CD4-positive, alpha-beta T cell treated with Interleukin-4 for 1 hour (primary cell): ENCODE measurements at places on chromosomes 16 and 17.

- no peak for DNase-seq
These were observed 124.9 kb downstream of the METRNL start for GRCh38 chr17:83204230-83204725.

DNA sequence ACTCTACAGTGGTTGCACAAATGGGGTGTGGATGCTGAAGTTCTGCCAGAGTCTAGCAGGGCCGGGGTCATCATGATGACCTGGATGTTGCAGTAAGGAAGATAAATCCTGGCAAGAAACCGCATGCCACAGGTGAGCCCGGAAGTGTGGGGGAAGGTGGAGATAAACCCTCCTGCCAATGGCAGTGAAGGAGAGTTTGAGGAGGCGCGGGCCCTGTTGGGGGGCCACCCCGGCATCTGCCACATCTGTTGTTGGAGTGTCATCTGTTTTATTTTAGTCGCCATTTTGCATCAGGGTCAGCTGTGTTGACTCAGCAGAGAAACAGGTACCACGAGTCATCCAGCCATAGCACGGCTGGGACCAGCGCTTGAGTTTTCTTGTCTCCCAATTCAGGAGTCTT is 173.8 kb upstream of the CHMP6 start:
- no peak for DNase-seq

GRCh38 chr16:71230122-71230845 is at the start of gene HYDIN:
Gene HYDIN (minus strand): TSS chr16:71230722. CDS start chr16:71186895, 43,827 bp downstream.
- DNase-seq, result peak; percentile 33

GRCh38 chr17:44217738-44218343 is 1.6 kb downstream of the UBTF start:
- no peak for DNase-seq

GRCh38 chr17:8372422-8372821 is 4.1 kb downstream of the KRABD2 start:
- DNase-seq, result no peak

DNA sequence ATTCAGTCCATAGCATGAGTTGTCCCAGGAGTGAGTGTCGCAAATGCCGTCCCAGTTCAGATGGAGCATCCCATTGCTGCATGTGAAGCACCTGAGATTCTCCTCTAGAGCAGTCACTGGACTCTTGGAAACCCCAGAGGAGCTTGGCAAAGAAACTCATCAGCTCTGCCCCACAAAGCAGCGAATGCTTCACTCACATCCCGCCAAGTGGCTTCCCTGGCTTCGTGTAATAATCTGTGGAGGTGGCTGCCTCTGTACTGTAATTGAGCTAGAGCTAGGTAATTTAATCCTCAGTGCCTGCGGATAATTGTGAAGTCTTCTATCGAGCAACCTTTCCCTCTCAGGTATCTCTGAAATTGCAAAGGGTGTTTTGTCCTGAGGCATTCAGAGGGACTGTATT is 107.1 kb downstream of the SNX29 start:
- DNase-seq, result no peak

DNA sequence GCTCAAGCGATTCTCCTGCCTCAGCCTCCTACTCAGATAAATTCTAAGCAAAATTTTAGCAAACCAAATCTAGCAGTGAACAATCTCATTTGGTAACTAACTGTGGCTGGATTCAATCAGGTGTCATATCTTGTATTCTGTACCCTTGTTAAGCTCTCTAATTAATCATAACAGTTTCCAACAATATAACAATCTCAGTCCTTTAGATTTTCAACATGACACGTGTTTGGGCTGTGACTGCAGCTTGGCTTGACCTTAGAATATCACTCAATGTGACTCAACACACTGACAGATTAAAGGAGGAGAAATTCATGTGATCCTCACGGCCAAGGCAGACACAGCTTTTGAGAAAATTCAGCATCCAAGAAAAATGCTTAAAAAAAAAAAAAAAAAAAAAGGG is 133.6 kb downstream of the BANP start:
- no peak for DNase-seq

- no peak for DNase-seq
These were observed 39.0 kb downstream of the PRKCB start for GRCh38 chr16:23874613-23875294.

- DNase-seq, result no peak
These were observed 112.8 kb upstream of the DNAH9 start for GRCh38 chr17:11485336-11486100.

DNA sequence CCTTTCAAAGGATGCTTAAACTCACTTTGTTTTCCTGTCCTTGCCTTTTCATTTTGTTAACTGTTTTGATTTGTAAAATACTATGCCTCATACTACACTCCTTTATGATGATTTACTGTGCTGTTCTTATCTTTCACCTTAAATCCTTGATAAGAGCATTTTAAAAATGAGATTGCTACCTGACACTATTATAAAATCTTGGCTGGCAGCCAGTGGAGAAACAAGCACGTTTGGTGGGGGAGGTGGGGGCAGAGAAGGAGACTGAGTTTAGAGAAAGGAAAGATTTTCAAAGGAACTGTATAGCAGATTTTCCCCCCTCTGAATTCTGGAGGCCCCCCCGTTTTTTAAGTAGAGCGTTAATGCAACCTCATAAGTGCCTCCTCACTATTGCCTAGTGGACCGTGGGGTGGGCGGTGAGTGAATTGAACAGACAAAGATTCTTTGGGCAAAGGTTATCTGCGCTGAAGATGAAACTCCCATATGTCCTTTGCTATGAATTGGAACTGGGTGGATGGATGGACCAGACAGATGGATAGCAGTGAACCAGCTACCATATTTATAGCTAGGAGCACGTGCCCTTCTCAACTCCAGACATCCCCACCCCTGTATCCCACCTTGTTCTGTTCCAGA is 200.2 kb downstream of the CCDC182 start:
- DNase-seq, result no peak

DNA sequence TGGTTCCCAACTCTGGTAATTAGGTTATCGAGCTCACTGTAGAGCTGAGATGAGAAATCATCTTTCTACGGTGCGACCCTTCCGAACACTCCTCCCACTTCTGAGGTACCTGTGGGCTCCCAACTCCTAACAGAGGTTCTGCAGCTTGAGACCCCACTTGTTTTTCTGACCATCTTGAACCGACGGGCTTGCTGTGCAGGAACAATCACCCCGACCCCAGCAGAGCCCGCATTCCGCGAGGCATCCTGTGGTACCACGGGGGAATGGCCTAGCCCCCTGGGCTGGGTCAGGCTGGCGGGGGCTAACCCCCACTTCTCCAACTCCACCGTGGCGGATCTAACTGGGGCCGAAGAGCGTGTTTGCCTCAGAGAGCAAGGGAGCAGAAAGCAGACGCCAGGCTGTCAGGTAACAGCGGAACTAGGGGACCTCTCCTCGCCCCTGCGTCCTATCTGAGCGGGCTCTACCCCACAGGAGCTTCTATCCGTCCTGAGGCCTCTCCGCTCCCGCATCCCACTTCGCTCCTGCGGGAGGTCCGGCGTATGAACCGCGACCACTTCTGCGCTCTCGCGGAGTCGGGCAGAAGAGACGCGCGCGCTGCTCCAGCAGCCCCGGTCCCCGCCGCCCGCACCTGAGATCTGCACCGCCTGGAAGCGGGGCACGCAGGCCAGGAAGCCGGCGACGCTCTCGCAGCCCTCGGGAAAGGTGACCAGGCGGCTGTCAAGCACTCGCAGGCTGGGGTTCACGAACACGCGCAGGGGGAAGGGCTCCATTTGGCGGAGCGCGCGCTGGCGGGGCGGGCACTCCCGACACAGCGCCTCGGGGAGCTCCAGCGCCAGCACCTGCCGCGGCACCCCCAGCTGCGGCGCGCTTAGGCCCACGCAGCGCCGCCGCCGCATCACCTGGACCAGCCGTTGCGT is 761 bp downstream of the PDF start:
- no peak for DNase-seq

GRCh38 chr16:87919681-87919994 is 16.7 kb downstream of the CA5A start:
- DNase-seq, result no peak

- DNase-seq, result peak; percentile 87
These were observed at the start of gene SNN for GRCh38 chr16:11667824-11668622. Gene SNN (plus strand): TSS chr16:11668455. CDS start chr16:11676060, 7,605 bp downstream.

GRCh38 chr17:81384929-81385319 is 10.3 kb upstream of the BAHCC1 start:
- no peak for DNase-seq

- no peak for DNase-seq
These were observed 7.4 kb upstream of the TBX4 start for GRCh38 chr17:61444831-61445230.

- no peak for DNase-seq
These were observed 108.6 kb downstream of the CMIP start for GRCh38 chr16:81553080-81553813.

- no peak for DNase-seq
These were observed 95.4 kb downstream of the UTP18 start for GRCh38 chr17:51355441-51356410.

DNA sequence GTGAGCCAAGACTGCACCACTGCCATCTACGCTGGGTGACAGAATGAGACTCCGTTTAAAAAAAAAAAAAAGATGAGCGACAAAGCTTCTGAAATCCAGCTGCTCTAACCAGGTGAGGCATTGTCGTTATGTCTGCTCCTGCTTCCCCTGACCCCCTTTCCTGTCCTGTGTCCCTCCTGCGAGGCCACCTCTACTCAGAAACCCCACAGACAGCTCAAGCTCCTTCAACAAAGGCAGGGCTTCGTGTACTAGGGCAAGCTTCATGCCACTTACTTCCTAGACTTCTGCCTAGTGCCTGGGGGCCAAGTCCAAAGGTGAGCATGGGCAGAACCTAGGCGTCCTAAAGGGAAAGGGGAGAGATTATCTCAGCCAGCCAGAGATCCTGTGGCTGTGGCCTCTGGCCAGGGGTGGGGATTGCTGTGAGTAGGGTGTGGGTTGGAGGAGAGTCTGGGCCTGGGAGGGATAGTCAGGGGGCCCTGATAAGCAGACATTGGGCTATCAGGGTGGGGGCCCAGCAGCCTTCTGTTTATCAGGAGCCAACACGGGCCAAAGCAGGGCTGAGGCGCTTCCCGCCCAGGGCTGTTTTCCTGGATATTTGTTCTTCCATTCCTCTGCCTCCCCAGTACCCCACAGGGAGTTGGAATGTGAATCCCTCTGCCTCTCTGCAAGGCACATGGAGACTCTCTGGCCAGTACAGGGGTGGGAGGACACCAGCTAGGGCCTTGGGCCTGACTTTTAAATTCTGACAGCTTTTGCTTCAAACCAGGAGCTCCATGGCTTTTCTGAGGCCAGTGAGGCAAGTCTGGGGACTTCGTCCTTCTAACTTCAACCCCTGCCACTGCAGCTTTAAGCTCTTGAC is 10.4 kb downstream of the ERAL1 start:
- no peak for DNase-seq

DNA sequence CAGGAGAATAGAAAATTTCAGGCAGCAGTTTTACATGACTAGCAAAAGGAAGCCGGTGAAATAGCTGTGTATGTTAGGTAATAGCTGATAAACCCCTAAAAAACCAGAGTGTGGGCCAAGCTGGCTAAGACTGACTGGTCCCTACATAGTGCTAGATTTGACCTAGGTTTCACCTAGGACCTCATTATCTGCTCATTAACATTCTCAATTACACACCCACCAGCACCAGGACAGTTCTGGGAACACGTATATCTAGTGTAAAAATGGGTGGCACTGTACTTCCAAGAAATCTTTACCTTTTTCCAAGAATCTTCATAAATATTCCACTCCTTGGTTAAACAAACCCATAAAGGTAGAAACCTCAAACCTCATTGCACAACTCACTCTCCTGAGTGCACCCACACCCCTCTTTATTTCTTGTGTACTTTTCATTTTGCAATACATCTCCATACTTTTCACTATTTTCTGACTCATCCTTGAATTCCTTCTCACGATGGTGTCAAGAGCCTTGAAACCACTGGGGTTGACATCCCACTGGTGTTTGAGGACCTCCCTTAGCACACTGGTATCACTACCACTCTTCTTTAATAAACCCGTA is 262.7 kb upstream of the KCNJ16 start:
- DNase-seq, result no peak

DNA sequence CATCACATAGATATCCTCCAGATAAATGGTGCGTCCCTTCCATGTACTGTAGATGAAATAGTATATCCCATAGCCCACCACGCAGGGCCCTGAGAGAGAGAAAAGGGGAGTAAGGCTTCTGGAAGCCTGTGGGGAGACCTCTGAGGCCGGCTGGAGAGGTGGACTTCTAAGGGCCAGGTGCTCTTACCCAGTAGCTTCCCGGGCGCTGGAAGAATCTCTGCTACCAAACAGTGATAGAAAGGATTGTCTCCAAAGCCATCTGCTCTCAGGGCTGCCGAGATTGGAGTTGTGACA is 718 bp downstream of the SAT2 start:
- no peak for DNase-seq

GRCh38 chr16:26992666-26993349 is 73.9 kb upstream of the C16orf82 start:
- DNase-seq, result no peak

GRCh38 chr16:81496321-81496720 is 51.7 kb downstream of the CMIP start:
- DNase-seq, result no peak

DNA sequence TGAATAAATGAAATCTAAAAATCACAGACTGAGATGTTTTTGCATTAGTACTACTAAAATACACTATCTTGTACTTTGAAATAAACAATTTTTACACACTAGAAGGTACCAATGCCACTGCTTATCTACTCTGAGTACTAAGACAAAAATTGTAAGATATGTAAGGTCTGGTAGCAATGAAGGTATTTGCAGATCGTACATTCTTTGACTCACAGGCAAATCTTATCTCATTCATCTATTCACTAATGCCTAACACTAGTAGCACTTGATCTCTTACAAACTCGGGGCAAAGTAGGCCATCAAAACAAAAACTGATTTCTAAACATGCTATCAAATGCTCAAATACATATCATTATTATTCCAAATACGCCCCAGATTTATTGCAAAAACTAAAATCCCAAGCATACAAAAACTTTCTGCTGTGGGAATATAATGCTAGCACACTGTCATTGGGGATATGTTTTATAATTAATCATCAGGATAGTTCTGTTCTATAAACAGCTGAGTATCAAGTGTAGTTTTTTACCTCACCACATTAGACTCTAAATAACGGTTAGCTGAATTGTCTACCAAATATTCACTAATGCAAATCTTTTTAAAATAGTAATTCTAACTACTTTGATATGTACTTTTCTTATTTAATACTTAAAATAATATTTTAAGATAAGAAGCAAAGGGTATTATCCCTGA is 68.0 kb downstream of the MED13 start:
- no peak for DNase-seq

GRCh38 chr17:5003214-5003867 is 5.6 kb downstream of the KIF1C start:
- no peak for DNase-seq

DNA sequence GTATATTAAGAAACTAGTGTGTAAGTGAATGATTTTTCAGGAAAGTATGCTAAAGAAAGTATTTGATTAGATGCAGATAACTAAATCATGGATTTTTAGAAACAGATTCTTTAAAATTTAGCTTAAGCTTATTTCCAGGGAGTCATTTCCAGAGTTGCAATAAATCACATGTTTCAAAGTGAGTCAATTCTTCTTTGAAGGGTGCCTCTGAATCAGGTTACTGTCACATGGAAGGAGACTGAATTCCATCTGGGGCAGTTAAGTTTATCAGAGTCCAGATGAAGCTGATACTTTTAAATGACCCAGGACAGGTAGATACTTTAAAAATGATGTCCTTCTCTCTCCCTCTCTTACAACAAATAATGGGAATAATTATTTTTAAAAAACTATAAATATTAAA is 5.0 kb downstream of the MFSD11 start:
- DNase-seq, result no peak
